T follicular helper cell (primary cell): ENCODE measurements at places on chromosomes 12 and 14.

DNA sequence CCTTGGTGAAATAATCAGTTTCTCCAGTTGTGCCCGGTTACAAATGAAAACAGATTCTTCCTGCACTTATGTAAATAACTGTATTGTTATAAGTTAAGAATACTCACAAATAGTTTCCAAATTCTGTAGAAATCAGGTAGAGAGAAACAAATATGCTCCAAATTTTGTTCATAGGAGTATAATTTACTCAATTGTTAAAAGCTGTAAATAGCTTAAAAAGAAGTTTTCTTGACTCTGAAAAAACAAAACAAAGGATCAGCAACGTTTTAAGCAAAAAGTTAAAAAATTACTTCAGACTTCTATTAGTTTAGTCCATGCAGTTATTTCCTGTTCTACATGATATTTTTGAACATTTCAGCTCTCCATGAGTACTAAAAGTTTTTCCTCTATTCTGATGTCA lies 30.0 kb upstream of the SLC38A4 start:
- DNase-seq: no peak

GRCh38 chr12:120227233-120228040 lies 26.5 kb upstream of the RPLP0 start:
- DNase-seq: no peak

- no peak for DNase-seq
These were observed 95.2 kb upstream of the DYNC1H1 start for GRCh38 chr14:101869217-101869616.

- no peak for DNase-seq
These were observed 79.5 kb downstream of the SINHCAF start for GRCh38 chr12:31246470-31246850.

DNA sequence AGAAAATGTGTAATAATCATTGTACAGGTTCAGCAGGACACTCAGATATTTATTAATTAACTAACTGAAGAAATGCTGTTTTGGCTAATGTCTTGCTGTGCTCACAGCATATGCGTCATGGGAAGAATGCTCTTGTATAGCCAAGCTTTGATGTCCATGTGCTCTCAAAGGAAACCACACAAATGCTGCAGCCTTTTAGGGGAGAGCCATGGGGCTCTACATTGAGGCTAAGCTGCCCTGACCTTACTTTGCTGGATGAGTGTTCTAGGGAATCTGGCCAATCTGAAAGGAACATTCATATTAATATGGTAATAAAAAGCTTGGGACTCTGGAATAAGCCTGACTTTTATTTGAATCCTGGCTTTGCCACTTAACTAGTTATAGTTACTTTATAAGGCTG lies 9.5 kb upstream of the CRADD start:
- DNase-seq: no peak

- no peak for DNase-seq
These were observed 33.0 kb upstream of the CFAP54 start for GRCh38 chr12:96456265-96456974.

GRCh38 chr12:132717531-132718387 lies 7.1 kb downstream of the PGAM5 start:
- DNase-seq: no peak

DNA sequence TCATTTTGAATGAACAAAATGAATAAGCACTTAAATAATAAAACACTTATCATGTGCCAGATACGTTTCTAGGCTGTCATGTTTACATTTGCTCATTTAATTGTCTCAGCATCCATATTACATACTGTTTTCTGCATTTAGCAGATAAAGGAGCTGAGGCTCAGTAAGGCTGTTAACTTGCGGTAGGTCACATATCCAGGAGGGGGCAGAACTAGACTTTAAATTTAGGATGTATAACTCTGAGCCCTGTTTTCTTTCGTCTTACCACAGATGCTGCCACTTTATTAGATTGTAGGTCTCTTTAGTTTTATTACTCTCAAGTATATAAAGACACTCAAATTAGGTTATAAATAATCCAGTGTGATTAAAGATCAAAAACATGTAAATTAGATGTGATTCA lies 17.7 kb downstream of the IRAK4 start:
- DNase-seq: no peak

DNA sequence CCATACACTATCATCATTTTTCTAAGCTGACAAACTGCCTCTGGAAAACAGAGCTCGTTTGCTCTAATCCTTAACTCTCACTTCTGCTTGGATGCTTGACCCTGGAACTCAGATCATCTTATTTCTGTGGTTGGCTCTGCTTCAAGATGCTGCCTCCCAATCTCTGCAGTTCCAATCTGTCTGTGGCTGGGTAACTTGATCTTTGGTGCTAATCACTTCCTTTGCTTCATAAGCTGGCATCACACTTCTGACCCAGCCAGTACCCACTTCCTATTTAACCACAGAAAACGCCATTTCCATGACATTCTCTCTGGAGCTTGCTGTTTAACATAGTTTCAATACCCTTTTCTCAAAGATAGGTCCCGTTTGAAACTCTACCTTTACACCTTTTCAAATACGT lies 254.2 kb downstream of the ACSS3 start:
- DNase-seq: no peak

DNA sequence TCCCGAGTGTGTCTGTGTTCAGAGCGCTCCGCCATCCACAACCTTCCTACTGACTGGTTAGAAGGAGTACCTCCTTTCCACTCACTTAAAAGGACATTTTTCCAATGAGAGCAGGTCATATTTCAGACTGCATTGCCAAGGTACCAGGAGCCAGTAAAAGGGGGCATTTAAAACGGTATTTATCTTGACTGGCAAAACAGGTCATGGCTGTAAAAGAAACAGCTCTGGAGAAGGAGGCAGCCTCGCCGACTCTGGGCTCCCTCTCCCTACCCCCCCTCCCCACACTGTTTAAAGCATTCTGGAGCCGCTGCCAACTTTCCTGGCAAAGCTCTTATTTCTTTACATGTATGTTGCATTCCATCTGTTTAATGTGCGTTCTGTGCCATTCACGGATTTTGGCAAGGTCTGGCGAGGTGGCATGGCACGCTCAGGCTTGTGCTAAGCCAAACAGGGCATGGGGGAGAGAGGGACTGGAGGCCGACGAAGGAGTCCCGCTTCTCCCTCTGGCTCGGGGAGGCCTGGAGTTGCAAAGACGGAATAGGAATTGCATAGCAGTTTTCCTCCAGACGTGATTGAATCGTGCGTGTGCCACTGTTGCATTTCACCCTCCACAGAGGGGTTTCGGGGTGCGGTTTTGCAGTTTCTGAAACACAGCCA lies 41.2 kb upstream of the MED13L start:
- DNase-seq: no peak

GRCh38 chr12:117441751-117442150 lies 80.3 kb upstream of the NOS1 start:
- no peak for DNase-seq

DNA sequence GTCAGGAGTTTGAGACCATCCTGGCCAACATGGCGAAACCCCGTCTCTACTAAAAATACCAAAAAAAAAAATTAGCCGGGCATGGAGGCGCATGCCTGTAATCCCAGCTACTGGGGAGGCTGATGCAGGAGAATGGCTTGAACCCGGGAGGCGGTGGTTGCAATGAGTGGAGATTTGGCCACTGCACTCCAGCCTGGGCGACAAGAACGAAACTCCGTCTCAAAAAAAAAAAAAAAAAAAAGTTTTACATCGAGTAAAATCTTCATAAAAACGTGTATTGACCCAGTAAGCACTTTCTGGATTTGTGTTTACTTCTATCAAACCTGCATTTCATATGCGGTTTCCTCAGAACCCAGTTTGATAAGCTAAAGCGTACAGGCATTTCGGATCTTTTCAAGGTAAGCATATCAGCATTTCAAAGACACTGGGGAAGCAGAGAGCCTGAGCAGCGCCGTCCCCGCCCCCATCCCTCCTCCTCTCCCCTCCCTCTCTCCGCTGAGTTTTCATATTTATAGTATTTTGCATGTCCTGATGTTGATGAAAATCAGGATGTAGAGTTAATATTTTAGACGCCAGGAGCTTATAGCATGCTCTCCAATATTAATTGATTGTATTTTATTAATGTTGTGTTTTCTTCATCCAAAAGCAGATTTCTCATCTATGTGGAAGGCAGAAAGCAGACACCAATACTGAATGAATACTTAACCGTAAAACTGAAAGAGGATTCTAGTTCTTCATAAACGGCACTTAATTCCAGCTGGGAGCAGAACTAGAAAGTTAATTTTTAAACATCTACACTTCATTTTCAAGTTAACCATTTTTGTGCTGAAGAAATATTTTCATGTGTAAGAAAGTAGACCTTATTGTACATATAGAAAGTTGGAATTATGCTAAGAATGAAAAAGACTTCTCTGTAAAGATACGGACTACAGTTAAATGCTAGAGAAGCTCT lies 9.2 kb upstream of the HIP1R start:
- DNase-seq: no peak

- no peak for DNase-seq
These were observed 590 bp downstream of the DDIT3 start for GRCh38 chr12:57519796-57520052.

- DNase-seq: no peak
These were observed 166.7 kb upstream of the PARP11 start for GRCh38 chr12:4039931-4040330.

GRCh38 chr12:118334939-118335567 lies 37.7 kb downstream of the TAOK3 start:
- no peak for DNase-seq

DNA sequence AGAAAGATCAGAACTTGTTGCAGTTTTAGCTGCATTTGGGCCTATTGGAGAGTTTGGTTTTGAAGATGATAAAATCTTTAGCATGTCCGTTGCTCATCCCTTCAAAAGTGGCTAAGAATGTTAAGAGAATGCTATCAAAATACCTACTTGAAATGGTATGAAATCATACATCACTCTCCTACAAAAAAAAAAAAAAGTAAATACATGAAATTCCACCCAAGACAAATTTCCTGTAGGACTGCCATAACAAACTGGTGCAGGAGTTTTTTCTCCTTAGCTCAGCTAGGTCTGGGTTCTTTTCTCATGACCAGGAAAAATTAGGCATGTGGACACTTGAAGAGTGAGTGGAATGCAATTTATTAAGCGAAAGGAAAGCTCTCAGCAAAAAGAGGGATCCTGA lies 15.9 kb upstream of the FAR2 start:
- no peak for DNase-seq

- DNase-seq: no peak
These were observed 15.7 kb downstream of the VPS37B start for GRCh38 chr12:122880155-122880667.

- DNase-seq: no peak
These were observed 16.5 kb downstream of the BDKRB2 start for GRCh38 chr14:96221109-96221650.

GRCh38 chr12:59041241-59042121 lies 121.2 kb upstream of the LRIG3 start:
- no peak for DNase-seq

- no peak for DNase-seq
These were observed 26.3 kb downstream of the SYNE3 start for GRCh38 chr14:95490138-95490509.

DNA sequence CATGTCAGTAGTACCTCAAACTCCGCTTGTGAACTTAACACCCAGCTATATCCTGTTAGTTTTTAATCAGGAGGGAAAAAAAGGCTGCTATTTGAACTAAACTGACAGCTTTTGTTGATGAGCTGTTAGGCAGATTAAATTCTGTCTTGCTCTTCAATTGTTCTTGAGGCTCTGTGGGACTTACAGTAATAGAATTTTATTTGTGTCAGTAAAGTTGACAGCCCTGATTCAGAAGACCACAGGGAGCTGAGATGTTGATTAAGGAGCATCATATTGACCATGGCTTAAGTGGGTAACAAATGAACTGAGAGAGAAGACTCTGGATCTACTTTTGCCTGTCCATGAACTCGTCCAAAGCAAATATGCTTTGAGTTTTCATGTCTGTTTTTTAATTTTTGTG lies 622.9 kb downstream of the DIO2 start:
- no peak for DNase-seq

- no peak for DNase-seq
These were observed 35.5 kb downstream of the DCAF4 start for GRCh38 chr14:72961579-72962335.

- DNase-seq: peak; percentile 27
These were observed 4.7 kb upstream of the TTC7B start for GRCh38 chr14:90820958-90821357.

- no peak for DNase-seq
These were observed 23.9 kb downstream of the GNG2 start for GRCh38 chr14:51884086-51884927.

- DNase-seq: no peak
These were observed 2.9 kb upstream of the SLC25A29 start for GRCh38 chr14:100309028-100309737.

DNA sequence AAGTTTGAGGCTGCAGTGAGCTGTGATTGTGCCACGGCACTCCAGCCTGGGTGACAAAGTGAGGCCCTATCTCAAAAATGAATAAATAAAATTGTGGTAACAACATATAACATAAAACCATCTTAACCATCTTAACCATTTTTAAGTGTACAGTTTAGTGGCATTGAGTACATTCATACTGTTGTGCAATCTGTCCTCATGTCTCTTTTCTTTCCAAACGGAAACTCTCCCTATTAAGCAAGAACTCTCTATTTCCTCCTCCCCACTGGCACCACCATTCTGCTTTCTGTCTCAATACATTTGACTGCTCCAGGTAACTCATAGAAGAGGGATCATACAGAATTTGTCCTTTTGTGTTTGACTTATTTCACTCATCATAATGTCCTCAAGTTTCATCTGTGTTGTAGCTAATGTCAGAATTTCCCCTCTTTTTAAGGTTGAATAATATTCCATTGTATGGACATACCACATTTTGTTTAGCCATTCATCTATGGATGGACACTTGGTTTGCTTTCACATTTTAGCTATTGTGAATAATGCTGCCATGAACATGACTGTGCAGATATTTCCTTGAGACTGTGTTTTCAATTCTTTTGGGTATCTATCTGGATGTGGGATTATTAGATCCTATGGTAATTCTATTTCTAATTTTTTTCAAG lies 4.4 kb upstream of the MARK3 start:
- DNase-seq: no peak

GRCh38 chr12:26810330-26810729 lies 22.7 kb downstream of the ITPR2 start:
- no peak for DNase-seq

DNA sequence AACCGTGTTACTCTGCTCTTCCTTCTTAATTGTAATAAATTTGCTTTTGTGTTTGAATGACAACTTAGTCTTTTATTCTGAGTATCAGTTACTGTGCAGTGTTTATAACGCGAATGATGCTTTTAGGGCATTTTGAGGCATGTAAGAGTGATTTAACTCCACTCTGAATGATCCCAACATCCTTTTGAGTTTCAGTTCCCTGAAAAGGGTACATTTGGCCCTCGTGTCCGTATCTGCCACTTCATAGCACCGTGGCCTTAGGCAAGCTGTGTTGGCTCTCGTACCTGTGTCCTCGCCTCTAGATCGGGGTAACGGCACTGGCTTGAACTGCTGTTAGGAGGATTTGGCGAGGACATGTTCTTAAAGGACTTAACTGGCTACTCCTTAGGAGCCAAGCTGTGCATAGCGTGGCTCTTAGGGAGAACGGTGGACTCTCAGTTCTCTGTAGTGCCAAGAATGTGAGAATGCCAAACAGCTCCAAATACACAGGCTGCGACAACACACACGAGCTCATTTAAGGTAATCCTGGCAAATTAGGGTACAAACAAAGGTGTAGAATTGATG lies 92.0 kb downstream of the PPP2R5C start:
- DNase-seq: no peak

GRCh38 chr14:50479041-50479440 lies 53.3 kb downstream of the MAP4K5 start:
- no peak for DNase-seq

- peak; percentile 70 for DNase-seq
These were observed 708 bp upstream of the ZBTB42 start for GRCh38 chr14:104800015-104800770.
